AG10803 (cell line): ENCODE measurements at places on chromosomes 5 and 9.

DNA sequence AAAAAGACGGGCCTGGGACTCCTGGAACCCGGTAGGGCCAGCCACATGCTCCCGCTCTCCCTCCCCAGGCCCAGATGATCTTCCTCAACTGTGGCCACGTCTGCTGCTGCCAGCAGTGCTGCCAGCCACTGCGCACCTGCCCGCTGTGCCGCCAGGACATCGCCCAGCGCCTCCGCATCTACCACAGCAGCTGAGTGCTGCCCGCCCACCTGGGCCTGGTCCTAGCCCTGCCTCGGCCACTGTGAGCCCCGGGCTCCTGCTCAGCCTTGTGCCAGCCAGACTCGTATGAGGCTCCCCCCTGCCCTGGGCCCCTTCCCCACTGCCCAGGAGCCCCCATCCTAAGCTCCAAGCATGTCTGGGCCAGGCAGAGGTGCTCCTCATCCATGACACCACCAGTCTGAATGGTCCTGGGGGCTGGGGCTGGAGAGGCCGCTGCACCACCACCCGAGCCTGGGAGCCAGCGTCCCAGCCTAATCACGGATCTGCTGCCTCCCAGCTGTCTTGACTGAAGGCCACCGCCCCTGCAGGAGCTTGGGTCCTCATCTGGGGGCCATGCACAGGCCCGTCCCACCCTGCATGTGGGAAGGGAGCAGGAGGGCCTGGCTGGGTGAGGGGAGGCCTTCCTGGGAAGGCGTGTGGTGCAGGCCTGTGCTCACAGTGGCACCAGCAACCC lies 51.5 kb downstream of the LRSAM1 start:
- no peak for DNase-seq

GRCh38 chr5:112203229-112203628 lies 215.8 kb downstream of the EPB41L4A start:
- no peak for DNase-seq

GRCh38 chr9:19876569-19877316 lies 87.9 kb upstream of the SLC24A2 start:
- peak; percentile 9 for DNase-seq

- no peak for DNase-seq
Measured at GRCh38 chr9:129852579-129852978, 17.3 kb downstream of the USP20 start.

DNA sequence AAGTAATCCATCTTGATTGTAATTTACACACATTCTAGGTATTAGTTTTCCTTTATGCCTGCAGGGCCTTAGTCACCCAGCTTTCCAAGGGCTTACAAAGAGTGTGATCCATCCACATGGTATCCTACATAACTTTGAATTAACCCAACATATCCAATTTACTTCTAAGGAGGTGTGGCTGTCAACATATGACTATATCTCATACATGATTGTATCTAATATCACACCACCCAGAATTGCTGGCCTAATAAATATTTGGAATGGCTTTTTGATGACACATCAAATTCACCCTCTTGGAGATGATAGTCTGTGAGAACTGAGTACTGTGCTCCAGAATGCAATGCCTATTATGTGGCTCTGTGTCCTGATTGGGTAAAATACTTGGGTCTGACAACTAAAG lies 363.3 kb upstream of the GRIN3A start:
- DNase-seq = no peak

- DNase-seq = no peak
Measured at GRCh38 chr9:5592231-5592630, 36.7 kb upstream of the RIC1 start.

- DNase-seq = peak; percentile 74
Measured at GRCh38 chr9:91515074-91515687, 91.5 kb upstream of the NFIL3 start.

- no peak for DNase-seq
Measured at GRCh38 chr5:14039063-14039462, 94.6 kb upstream of the DNAH5 start.

DNA sequence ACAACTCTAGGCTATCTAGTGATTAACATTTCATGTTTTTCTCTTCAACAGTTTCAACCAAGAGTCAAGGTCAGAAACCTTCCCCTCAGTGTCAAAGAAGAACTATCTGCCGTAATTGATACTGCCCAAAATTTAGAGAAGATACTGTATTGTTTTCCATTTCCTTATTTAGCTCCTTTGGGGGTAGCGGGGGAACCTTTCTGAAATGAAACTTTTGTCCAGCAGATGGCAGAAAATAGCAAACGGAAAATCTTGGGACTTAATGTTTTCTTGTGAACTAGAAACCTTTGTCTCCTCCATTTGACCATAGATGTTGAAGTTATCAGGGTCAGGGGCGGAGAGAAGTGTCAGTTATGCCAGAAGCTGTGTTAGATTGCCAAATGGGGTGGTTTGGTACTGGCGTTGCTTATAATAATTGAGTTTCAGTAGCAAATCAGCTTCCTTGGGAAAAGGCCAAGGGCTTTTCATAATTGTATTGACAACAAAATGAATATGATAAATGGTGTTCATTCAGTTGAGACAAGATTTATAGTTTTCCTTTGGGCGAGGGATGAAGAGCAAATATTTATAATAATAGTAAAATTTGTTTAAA lies 101.7 kb upstream of the TLX3 start:
- DNase-seq = peak; percentile 55

GRCh38 chr5:160750938-160751657 lies 100.9 kb downstream of the ATP10B start:
- DNase-seq = no peak

DNA sequence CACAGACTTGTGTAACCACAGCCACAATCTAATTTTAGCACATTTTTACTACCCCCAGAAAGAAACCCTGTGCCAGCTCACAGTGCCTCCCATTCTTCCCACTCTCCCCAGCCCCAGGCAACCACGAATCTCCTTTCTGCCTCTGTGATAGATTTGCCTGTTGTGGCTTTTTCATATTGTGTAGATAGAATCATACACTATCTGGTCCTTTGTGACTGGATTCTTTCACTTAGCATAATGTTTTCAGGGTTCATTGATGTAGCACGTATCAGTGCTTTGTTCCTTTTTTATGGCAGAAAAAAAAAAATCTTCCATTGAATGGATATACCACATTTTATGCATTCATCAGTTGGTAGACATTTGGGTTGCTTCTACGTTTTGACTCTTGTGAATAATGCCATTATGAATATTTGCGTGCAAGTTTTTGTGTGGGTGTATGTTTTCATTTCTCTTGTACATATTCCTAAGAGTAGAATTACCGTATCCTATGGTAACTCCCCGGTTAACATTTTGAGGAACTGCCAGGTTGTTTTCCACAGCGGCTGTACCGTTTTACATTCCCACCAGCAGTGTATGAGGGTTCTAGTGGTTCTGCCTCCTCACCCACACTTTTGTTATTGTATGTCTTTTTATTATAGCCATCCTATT lies 64.5 kb downstream of the RCL1 start:
- peak; percentile 46 for DNase-seq

GRCh38 chr9:134885679-134886412 lies 5.2 kb downstream of the FCN2 start:
- no peak for DNase-seq

- no peak for DNase-seq
Measured at GRCh38 chr5:131536211-131536826, 98.7 kb downstream of the RAPGEF6 start.

- DNase-seq = peak; percentile 27
Measured at GRCh38 chr5:62305358-62305714, 670 bp upstream of the KIF2A start.

GRCh38 chr5:169027501-169028061 lies 273.4 kb downstream of the SLIT3 start:
- no peak for DNase-seq

DNA sequence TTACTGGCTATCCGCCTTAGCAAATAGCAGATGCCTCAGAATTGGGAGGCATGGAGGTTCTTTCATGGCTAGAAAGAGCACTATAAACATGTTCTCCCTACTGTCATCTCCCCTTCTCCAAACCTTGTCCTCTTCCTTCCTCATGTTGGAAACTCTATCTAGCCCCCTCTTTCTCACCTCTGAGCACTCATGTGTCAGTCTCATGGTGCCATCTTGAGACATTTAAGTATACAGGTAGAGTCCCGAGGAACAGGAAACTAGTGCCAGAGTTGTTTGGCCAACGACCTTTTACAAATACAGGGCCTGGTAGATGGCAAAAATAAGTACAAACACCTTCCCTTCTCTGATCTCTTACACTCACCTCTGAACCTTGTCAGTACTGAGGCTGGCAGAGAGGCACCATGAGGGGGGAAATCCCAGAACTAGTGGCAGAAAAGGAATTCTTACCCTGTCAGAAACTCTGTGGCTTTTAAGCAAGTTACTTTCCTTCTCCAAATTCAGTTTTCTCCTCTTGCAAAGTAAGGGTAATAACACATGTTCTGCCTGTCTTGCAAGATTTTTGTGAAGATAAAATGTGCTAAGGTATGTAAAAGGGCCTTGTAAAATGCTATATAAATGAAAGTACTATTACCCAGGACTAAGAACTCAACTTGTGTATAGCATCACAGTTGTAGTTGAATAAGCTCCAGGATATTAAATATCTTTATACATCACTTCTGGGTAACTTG lies 94.1 kb upstream of the SNX2 start:
- DNase-seq = no peak

GRCh38 chr5:139458580-139459407 lies 3.7 kb downstream of the ECSCR start:
- peak; percentile 82 for DNase-seq

GRCh38 chr5:62561896-62562295 lies 16.7 kb upstream of the LRRC70 start:
- DNase-seq = no peak

DNA sequence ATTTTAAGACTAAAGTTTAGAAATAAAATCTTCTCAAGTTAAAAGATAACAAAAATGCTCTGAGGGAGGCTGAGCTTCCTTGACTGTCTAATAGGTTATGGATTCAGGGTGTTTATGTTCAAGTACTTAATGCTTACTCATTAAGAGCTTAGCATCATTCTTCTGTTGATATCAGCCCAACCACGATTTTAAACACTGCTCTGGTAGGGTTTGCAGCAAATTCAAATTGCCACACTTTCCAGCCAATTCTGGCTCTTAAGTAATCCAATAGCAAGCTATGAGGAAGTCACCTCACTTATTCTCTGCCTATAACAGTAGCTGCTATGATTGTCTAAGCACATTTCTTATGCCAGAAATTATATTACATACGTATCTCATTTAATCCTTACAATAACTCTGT lies 191.0 kb upstream of the KIF2A start:
- peak; percentile 14 for DNase-seq

DNA sequence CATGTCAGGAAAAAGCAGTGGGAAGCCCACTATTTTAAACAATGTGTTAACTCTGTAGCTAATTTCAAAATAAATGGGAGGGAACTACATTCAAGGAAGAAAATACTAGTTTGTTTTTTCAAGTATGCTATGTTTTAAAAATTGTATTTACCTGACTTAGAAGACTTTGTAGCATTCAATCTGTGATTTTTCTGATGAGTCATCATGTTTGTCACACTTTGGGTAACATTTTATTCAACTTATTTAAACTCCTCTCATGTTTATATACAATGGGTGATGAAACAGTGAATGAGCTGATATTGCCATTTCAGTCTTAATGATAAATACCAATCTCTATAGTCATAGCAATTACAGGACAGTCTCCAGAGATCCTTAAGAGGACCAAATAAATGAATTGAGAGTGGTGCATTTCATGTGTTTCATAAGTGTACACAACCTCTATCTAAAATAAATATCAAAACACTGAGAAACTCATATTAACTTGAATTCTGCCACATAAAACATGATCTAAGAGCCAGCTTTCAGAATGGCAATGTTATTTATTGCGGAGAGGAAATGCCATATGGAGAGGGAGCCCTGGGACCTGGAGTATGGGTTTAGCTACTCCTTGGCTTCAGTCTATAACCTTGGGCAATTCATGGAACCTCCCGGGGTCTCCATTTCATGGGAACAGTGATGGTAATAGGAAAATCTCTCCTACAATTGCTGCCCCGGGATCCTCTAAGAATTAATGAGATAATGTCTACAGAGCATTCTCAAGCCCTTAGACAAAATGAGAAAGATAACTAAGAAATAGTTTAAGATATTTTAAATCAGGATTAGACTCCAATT lies 913.9 kb downstream of the TLE4 start:
- DNase-seq = no peak

GRCh38 chr5:82031220-82032119 lies 59.6 kb downstream of the ATG10 start:
- no peak for DNase-seq

GRCh38 chr5:80097451-80097850 lies 62.3 kb downstream of the THBS4 start:
- DNase-seq = no peak

GRCh38 chr9:13956107-13956506 lies 357.8 kb downstream of the NFIB start:
- DNase-seq = peak; percentile 48

GRCh38 chr5:82745016-82745415 lies 332.2 kb downstream of the TMEM167A start:
- no peak for DNase-seq

DNA sequence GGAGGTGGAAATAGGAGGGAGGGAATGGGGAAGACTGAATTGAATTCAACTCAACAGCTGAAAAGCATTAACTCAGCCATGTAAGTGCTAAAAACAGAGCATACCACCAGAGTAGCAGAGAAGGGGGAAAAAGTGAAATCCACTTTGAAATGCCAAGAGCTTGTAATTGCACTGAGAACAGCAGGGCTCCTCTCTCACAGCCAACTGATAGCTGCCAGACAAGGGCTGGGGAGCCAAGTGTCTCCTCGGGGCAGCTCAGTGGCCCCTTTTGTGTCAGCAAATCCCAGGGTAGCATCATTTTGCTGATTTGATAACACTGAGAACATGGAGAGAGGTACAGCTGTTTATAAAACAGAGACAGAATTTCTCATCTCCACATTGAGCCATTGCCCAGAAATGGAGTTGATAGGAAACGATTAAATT lies 182.5 kb downstream of the FRMD3 start:
- DNase-seq = peak; percentile 14

DNA sequence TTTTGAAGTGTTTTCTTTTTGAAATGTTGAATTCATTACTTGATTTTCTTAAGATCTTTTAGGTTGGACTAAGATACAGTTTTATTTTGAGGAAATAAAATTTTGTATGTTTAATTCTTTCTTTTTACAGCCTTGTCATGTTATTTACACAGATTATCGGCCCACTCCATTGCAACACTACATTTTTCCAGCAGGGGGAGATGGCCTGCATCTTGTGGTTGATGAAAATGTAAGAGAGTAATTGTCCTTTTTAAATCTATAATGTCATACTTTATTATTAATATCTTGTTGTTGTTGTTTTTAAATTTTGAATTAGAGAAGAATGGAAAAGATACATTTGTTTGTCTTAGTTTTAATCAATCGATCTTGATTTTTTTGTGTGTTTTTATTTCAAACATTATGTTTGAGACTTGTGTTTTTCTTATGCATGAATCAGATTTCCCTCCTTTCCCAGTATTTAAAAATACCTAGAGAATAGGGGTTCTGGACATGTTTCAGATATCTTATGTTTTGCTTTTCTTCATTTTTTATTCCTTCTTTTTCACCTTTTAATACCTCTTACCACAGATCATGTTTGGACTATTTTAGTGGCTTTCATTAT lies 36.7 kb downstream of the MTREX start:
- peak; percentile 65 for DNase-seq

GRCh38 chr5:98902733-98903132 lies 26.1 kb downstream of the CHD1 start:
- DNase-seq = peak; percentile 24
